ENCODE measurements at places on chromosomes 2 and 18.

DNA sequence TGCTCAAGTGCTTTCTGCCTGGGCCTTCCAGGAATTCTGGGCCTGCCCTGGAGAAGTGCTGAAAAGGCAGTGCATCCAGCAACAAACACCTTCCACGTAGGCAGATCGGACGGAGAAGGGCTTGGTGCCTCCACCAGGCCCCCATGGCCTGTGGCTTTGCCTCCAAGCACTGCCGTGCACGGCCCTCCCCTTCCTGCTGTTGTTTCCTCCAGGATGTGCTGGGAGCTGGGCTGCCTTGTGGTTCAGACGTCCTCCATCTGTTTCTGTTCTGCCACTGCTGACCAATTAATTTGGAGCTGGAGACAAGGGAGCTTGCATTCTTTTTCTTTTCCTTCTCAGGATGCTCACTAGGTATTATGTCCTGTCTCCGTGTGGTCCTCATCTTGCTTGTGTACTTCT is 197.0 kb downstream of the HRH4 start:
- DNase-seq: no peak

DNA sequence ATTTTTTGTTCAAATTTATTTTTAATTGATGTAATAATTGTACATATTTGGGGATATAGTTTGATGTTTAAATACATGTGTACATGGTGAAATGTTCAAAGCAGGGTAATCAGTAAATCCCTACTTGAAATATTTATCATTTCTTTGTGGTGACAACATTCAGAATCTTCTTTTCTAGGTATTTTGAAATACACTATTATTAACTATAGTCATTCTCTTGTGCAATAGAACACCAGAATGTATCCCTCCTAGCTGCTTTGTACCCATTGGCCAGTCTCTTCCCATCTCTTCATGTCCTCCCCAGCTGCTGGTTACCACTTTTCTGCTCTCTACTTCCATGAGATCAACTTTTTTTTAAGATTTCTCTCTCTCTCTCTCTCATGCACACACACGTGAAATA is 126.5 kb downstream of the ZNF407 start:
- no peak for DNase-seq

DNA sequence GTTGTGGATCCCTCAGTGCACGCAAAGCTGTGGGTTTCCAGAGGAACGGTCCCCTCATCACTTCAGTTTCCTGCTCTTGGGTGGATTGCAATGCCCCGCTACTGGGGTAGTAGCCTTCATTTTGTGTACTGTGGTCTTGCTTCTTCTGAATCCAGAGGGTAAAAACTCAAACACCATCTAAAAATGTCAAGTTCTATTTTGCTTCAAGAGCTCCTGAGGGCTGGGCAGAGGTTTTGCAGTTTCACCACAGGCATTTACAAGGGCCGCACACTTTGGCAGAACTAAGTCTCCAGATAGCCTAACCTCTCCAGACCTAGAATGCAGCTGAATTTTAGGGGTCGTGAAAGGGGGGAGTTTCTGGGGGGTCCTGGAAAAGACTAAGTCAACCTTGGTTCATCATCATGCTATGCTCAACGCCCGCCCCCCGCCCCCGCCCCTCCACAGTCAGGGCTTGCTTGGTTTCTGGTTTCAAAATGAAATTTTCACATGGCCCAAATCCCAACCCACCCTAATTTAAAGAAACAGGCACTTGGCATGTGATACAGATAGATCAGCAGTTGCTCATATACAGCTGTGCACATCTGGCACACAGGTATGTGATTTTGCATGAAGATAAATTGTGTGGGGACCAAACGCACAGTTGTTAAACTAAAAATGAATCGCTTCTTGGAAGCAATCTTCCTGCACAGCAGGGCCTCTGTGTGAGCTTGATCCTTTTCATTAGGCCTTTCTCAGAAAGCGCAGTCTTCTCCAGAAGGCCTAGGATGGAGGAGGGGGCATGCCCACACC is 329.6 kb downstream of the OSR1 start:
- DNase-seq: no peak

DNA sequence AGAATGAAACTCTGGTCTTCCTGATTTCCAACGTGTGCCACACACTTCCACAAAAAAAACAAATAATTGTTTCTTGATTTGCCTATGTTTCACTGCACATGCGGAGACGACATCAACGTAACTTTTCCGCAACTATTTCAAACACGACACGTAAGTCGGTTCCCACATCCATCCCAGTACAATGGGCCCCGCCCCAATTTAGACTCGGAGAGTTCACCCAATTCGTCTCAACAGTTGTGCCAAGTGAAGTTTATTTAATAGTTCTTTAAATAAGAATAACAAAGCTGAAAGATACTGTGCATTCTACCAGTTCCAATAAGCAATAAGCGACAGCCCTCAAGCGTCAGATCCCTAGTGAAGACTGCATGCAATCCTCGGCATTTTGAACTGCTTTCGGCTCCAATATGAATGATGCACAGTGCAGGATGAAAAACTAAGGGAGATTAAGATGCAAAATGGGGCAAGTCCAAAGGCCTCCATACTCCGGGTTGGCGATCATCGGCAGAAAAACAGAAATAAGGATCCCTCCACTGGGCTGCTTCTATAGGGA is 664 bp downstream of the CCT4 start:
- DNase-seq: no peak

DNA sequence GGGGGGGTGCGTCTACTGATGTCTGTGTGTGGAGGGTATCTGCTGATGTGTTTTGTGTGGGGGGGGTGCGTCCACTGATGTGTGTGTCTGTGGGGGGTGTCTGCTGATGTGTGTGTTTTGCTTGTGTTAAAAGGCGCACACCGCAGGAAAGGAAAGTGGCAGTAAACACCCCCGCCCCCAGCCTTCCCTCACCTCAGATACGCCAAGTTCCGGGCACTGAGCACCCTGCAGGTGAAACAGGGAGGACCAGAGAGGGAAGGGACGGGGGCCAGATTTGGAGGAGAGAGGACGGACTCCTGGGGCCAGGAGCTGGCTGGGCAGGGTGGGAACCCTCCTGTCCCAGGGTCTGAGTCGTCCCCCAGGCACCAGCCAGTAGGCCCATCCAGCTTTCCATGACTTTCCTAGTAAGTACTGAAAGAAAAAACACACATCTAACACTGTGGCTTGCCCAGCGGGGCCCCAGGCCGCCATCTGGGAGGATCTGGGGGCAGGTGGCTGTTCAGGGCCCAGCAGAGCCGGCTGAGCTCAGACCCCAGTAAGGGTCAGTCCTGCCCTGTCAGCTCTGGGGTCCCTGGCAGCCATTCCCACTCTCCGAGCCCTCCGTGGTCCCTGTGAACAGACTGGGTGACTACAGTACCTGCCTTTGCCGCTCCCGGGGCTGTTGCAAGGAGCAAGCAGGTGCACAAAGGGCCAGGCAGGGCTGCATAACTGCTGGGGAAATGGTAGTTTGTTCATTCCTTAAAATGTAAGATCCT is 126.9 kb downstream of the NFATC1 start:
- DNase-seq: peak; percentile 56

GRCh38 chr2:42846026-42846425 is 53.6 kb upstream of the HAAO start:
- DNase-seq: no peak

DNA sequence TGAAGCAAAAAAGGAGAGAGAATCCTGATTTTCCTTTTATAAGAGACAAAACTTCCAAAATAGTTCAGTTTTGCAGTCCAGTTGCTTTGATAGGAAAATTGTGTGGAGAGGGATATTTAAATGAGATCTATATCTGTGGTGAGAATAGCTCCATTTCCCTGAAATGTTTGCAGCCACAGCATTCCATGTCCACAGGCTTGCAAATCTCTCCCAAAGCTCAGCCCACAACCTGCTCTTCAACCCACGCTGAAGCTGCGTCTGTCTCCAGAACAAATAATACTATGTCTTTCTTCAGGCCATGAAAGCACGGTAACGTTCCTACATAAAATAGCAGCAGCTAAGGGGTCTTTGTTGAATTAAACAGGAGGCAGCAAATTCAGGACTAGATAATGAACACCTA is 31.8 kb downstream of the TMEM17 start:
- no peak for DNase-seq

DNA sequence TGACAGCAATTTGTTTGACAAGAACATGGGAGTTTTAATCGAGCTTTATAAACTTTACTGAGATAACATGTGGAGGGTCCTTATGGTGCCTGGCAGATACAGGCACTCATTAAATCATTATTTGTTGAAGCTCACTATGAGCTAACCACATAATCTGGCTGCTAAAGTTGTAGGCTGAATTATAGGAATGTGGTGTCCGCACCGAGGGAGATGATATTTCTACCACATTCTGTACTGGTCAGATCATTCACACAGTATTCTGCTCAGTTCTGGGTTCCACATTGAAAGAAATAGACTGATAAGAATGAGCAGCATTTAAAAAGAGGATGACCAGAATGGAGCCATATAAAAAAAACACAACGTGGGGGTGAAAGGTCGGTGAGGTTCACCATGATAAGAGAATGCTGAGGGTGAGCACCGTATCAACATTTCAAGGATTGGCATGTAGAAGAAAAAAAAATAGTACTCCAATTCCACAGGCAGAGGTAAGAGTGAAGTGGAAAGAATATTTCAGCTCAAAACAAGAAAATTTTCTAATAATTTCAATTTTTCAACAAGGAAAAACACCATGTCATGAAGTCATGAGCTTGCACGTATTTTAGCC is 54.4 kb downstream of the TMEFF2 start:
- DNase-seq: no peak

DNA sequence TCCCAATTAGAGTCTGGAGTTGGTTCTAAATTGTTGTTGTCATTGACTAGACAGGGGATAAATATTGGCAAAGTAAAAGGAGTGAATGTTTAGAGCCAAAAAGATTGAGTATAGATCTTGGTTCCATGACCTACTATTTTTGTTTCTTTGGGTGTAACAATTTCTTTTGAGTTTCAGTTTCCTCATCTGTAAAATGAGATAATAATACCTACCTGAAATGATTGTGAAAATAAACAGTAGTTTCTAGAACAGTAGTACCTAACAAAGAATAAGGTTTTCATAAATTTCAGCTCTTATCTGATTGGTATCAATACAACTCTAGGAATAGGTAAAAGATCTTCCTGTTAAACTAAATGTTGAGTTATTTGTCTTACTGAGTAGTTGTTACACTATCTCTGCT is 56.8 kb downstream of the PMS1 start:
- no peak for DNase-seq

GRCh38 chr18:59846814-59847490 is 52.8 kb upstream of the PMAIP1 start:
- DNase-seq: no peak

DNA sequence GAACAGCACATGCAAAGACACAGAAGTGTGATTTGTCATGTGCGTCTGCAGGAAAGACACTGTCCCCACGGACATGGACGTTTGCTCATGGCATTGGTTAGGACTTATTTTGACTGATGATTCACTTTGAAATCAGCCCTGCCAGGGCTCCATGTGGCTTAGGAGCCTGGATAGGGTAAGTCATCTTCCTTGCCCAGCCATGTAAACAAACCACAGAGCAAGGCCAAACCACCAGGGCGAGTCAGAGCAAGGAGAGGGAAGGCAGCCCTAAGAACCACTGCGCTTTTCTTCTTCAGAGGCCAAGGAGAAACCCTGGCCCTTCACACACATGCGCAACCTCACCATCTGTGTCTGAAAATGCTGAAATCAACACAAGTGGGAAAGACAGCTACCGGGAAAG is 88.8 kb downstream of the GFPT1 start:
- DNase-seq: no peak

DNA sequence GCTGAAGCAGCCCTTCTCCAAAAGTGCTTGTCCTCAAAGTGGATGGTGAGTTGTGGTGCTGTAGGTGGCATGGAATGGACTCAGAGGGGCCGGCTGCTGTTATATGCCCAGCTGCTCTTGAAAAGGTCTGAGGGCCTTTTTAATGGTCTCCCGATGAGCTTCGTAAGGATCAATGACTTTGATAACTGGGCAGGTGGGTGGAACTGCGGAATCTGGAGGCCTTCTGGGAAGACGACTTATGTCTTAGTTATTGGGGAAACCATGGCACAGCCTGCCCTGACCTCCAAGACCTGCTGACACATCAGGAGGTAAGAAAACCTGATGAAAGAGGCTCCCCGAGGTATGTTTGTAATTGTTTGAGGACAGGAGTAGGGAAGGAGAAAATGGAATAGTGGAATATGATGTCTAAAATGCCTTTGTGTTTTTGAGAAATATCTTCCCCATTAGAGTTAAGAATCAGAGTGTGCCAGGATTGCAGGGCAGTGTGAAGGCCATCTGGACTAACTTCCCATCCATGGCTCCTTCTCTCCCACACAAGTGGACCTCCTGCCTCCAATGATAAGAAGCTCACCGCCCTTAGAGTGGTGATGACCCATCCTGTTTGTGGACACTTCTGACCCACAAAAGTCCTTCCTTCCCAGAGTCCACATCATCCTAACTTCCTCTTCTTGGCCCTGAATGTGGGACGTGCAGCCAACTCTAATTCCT is 236.1 kb downstream of the FHOD3 start:
- DNase-seq: no peak

- no peak for DNase-seq
Measured at GRCh38 chr2:144096531-144096930, 423.4 kb downstream of the ZEB2 start.

DNA sequence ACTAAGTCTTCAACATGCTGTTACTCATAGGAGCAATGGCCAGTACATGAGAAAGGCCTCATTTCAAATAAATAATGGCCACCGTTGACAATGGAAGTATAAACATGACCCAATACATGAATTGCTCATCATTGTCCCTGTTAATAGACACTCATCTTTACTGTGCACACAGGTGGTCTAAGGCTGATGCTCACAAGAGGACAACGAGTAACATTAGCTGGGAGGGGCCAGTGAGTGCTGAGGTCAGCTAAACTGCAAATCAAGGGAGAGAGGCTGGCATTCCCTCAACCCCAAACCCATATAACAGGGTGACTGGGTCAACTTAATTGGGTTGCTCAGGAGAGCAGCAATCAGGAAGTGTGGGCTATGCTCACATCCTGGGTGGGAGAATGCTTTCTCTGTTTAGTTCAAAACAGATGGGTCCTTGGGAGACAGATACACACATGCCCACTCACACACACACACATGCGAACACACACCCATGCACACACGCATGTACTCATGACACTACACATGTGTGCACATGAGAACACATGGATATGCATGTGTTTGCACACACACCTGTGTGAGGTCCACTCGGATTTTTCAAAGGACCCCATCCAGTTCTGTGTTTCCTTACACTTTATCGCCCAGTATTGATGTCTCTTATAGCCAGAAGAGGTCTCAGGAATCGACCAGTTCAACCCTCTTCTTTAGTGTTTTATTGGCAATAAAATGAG is 172.0 kb downstream of the INHBB start:
- no peak for DNase-seq

GRCh38 chr2:31170071-31170698 is 31.9 kb upstream of the GALNT14 start:
- DNase-seq: peak; percentile 9

GRCh38 chr2:7448578-7449264 is 531.5 kb downstream of the RNF144A start:
- DNase-seq: no peak

GRCh38 chr2:17148407-17149145 is 369.7 kb downstream of the RAD51AP2 start:
- no peak for DNase-seq

GRCh38 chr2:19454125-19454524 is 95.7 kb upstream of the OSR1 start:
- DNase-seq: no peak

GRCh38 chr2:180359522-180360282 is 352.6 kb upstream of the CWC22 start:
- DNase-seq: no peak

GRCh38 chr2:113111823-113112287 is 15.5 kb upstream of the IL1RN start:
- DNase-seq: no peak

- DNase-seq: no peak
Measured at GRCh38 chr2:119333360-119333759, 33.3 kb downstream of the C2orf76 start.

Measured in stimulated activated CD4-positive, alpha-beta T cell treated with anti-CD3 and anti-CD28 coated beads, Interleukin-2, amount 100 ng/mL, for 4 hours (primary cell).